ENCODE measurements at places on chromosomes 6 and 20.
A peak's percentile ranks its signal among the peaks of the same experiment; 100 is the strongest.

GRCh38 chr20:33132513-33133372, 35.2 kb upstream of the BPIFA2 start:
- DNase-seq, result no peak

DNA sequence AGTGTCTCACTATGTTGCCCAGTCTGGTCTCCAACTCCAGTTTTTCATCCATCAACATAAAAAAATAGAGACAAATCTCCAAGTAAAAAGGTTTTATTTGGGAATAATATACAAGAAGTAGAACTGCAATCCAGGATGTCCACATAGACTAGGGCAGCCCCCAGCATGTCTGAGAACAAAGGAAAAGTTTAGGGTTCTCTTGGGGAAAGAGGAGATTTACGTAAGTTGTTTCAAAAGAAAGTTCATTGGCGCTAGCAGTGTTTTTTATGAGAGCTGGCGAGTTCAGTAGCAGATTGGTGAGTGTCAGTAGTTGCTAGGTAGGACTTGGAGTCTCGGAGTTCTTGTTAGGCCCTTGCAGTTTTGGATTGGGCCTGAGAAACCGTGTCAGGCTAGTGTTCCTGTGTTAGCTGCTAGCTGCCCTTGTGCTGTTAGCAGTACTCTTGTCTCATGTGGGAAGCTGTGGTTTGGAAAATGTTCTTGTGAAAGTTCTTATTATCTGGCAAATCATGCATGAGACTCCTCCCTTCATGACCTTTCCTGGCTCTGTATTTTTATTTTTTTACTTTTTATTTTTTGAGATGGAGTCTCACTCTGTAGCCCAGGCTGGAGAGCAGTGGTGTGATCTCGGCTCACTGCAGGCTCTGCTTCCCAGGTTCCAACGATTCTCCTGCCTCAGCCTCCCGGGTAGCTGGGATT, 24.7 kb downstream of the TTLL9 start:
- DNase-seq, result peak; percentile 42

GRCh38 chr6:31888276-31889258, 8.9 kb downstream of the EHMT2 start:
- no peak for DNase-seq

GRCh38 chr6:158996856-158997255, 3.1 kb downstream of the RSPH3 start:
- no peak for DNase-seq

GRCh38 chr6:56033401-56033800, 158.0 kb upstream of the BMP5 start:
- DNase-seq, result no peak

GRCh38 chr6:17877196-17877894, 110.1 kb downstream of the KIF13A start:
- peak; percentile 47 for DNase-seq

GRCh38 chr6:166998256-166999144, 697 bp upstream of the CEP43 start:
- peak; percentile 12 for DNase-seq

GRCh38 chr20:32240205-32240604, 32.5 kb downstream of the POFUT1 start:
- DNase-seq, result no peak

- no peak for DNase-seq
These were observed 148.7 kb downstream of the SOX4 start for GRCh38 chr6:21742238-21742660.

DNA sequence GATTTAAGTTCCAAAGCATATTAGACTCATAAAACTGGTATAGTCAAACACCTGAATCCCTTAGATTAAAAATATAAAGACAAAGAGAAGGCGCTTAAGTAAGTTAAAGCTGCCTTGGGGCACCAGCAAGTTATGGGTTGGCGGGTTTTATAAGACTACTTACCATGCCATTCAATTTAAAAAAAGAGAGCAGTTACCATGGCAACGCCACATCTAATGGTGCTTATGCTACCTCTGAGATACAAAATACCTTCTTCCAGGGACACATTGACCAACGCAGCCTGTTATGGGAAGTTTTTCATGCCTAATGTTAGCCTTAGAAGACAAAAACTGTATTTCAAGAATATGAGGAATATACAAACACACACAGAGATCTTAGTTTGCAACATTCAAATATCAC, 713.6 kb downstream of the RNF144B start:
- no peak for DNase-seq

- peak; percentile 27 for DNase-seq
These were observed 79.9 kb upstream of the NAA20 start for GRCh38 chr20:19937218-19937617.

GRCh38 chr6:5302995-5303622, 41.8 kb downstream of the FARS2 start:
- no peak for DNase-seq

GRCh38 chr20:62088258-62089127, 22.8 kb upstream of the TAF4 start:
- no peak for DNase-seq

GRCh38 chr6:147154454-147154853, 49.8 kb upstream of the STXBP5 start:
- DNase-seq, result no peak

- DNase-seq, result peak; percentile 69
These were observed 38.6 kb upstream of the PIM1 start for GRCh38 chr6:37131104-37131959.

DNA sequence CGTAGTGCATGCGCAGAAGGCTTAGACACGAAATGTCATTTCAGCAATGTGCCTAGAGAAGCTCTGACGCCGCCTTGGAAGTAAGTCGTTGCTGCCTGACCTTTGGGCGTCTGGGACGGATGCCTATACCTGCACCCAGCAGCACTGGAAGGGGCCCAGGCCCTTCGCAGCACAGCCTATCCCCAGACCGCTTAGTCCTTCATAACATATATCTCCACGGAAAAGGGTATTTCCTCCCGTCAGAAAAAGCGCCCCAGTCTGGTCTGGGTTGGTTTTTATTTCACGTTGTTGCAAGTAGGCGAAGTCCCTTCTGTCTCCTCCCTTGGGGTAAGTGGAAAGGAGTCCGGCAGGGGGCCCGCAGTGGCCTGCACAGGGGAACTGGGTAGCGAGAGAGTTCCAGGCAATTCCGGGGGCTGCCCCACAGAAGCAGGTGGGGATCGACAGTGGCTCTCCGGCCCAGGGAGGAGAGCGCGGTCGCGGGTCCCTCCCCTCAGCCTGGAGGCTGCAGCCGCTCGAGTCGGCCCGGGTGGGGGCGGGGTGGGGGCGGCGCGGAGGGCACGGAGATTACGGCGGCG, 559 bp upstream of the EYA4 start:
- peak; percentile 23 for DNase-seq

GRCh38 chr20:35462351-35462750, 7.0 kb downstream of the CEP250 start:
- no peak for DNase-seq

- no peak for DNase-seq
These were observed 521.4 kb upstream of the JAG1 start for GRCh38 chr20:11195169-11195568.

DNA sequence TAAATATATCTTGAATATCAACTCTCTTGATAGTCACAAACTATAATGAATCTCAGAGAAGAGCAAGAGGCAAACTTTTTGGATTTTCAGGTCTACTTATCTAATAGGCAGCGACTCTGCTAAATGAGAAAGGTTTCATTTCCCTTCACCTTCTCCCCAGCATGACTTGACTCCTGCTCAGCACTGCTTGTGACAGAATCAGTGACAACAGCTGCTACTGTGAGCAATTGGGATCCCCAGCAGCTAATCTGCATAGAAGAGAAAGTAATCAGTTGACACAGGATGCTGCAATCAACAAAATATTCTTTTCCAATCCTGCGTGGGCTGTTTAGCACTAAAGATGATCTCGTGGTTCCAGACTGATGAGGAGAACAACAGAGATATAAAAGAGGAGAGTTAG, 205.5 kb downstream of the MMUT start:
- no peak for DNase-seq

GRCh38 chr20:24579475-24579874, 110.0 kb downstream of the SYNDIG1 start:
- no peak for DNase-seq

DNA sequence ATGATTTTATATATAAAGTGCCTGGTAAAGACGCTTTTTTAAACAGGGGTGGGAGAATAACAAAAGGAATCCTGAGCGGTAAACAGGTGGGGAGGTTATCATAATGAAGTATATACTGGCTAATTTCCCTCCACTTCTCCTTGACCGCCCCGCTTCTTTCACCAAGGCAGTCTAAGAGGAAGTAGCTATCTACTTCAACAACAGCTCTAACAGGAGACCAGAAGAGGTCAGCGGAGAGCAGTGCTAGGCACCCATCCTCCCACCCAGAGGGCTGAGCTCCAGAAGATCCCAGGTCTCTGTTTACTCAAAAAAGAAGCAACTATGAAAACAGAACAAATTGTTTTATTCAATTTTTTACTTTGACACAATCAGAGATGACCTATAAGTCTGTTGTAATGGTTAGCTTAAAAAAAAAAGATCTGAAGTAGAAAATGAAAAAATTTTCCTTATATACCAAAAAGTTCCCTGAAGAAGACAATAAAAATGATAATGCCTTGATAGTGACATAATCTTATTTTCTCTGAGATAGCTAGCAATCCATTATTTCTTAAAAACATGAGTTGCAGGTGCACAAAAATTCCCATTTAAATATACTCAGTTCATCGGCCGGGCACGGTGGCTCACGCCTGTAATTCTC, 141.1 kb downstream of the PDSS2 start:
- DNase-seq, result peak; percentile 63

DNA sequence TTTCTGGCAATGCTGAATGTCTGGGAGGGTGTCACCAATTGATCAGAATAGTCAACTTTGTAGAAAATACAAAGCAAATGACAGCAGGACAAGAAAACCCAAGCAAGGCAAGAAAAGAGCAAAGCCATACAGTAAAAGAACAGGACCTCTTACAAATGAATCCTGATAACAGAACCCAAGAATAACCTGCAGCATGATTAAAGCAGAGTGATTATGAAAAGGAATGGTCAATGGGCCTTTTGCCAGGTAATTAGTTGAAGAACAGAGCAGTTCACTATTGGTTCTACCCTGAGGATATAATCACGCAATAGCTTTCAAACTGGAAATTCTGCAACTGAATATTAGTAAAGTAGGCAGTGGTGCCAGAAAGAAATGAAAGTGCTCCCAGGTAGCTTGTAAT, 319.8 kb downstream of the FRK start:
- DNase-seq, result no peak

DNA sequence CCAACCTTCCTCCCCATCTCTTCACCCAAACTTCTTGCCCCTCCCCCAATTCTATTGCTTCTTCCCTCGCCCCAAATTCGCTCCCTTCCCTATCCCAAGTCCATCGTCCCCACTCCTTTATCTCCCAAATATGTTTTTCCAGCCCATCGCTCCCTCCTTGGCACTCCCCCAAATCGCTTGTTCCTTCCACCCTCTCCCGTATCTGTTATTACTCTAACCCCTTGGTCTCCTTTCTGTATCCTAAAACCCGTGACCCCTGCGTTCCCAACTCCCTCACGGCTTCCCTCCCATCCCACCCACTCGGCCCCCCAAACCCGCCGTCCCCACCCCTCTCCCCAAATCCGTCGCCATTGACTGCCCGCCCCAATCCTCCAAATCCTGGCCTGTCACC, 584 bp downstream of the MTCH1 start:
- DNase-seq, result no peak

GRCh38 chr6:77447254-77447653, 16.0 kb downstream of the HTR1B start:
- DNase-seq, result no peak

DNA sequence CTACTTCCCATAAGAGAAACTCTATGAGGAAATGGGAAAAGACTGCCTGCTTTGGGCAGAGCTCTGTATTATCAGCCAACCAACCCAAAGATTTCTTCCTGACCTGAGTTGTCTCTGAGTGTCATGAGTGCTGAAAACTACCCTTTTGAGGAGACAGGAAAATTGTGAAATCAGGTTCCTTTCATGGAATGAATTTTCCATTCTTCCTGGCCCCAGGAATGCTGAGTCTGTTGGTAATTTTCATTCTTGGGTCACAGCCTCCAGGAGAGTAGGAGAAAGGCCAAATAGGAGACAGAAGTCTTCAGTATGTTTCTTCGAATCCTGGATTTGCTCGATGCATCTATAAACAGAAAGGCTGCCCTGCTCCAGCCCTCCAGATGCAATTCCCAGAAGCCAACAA, 53.6 kb downstream of the SCML4 start:
- DNase-seq, result no peak

DNA sequence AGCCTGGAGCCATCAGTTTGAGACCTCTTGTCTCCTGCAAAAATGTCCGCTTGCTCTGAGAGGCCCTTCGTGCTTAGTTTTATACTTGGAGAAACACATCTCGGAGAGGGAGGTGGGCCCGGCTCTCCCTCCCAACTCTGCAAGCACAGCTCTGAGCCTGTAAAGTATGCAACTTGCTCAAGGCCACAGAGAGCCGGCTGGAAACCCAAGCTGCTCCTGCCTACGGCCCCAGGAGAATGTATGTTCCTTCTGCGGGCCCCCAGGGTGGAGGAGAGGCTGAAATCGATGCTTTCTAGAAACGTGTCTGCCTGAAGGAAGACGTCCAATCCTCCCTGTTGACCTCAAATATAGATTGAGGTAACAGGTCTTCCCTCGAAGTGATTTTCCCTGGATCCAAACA, 205.4 kb downstream of the PREX1 start:
- DNase-seq, result no peak

- no peak for DNase-seq
These were observed 13.3 kb downstream of the PMEPA1 start for GRCh38 chr20:57696401-57696961.

DNA sequence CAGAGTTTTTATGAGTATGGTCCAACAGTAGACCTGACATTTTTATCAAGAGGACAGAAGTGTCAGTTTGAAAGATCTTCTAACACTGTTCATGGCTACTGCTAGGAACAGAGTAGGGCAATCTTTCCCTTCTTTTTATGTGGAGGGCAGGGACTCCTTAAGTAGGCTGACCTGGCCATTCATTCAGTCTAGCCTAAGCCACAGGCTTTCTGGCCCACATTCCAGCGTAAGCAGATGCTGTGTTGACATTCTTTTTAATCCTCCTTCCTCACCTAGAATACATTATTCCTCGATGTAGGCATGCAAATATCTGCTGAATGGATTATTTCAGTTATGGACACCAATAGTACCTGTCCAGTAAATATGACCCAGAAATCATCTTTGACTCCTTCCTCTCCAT, 188.3 kb downstream of the ATXN1 start:
- DNase-seq, result no peak

DNA sequence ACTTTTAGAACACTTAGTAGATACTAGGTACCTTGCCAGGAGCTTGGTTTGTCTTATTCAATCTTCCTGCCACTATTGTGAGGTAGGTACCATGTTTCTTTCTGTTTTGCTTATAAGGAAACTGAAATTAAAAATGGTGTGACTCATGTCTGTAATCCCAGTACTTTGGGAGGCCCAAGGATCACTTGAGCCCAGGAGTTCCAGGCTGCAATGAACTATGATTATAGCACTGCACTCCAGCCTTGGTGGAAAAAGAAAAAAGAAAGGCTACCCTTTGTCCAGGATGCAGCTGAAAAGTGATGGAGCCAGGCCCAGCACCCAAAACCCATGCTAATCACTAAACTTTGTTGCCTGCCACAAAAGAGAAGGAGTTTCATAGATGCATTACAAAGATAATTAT, 34.1 kb upstream of the LAMA4 start:
- peak; percentile 62 for DNase-seq

All from hindlimb muscle (tissue), 1 donor.